ENCODE measurements at places on chromosomes 3 and 15.

- DNase-seq, result no peak
Measured at GRCh38 chr3:76900596-76900995, 139.3 kb upstream of the ROBO2 start.

DNA sequence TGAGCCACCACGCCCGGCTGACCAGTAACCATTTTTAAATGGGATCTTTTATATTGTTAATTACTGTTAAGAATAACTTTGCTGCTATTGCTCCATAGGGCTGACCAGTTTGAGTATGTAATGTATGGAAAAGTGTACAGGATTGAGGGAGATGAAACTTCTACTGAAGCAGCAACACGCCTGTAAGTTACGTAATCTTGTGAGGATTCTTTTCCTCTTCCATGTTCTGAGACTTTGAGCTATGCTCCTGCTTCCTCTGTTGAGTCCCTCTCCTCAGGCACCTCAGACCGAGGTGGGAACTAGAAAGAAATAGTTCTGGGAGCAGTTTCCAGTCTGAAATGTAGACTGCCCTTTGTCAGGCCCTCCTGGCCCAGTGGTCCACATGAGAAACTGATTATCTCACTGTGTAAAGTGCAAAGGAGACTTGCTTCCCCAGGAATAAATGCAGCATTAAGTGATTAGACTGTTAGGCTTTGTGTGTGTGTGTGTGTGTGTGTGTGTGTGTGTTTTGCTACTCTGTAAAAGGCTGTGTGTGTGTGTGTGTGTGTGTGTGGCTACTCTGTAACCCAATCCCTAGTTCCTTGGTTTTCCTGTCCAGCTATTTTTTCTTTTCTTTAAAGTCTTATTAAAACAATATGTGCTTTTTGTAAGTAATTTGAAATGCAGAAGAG lies 5.2 kb downstream of the POLR2H start:
- DNase-seq, result no peak

- DNase-seq, result no peak
Measured at GRCh38 chr15:61910839-61911369, 149.3 kb downstream of the VPS13C start.

- DNase-seq, result no peak
Measured at GRCh38 chr3:89072642-89073041, 34.8 kb upstream of the EPHA3 start.

- no peak for DNase-seq
Measured at GRCh38 chr3:166422556-166422955, 585.3 kb upstream of the BCHE start.

- DNase-seq, result no peak
Measured at GRCh38 chr15:40550341-40551037, 14.4 kb downstream of the CCDC32 start.

GRCh38 chr15:27701956-27702355 lies 397.2 kb downstream of the OCA2 start:
- no peak for DNase-seq

DNA sequence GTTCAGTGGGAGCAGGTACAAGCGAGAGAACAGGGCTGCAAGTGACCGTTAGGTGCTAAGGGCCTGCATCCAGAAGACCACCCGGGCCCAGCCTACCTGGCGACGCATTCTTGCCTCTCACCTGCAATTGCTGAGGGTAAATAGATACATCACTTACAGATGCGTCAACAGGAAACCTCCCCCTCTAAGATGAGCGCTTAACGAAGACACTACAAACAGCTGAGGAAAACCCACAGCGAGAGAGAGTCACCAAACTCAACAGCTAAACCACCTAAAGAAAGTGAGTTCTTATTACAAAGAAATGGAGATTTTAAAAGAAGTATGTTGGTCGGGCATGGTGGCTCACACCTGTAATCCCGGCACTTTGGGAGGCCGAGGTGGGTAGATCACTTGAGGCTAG lies 157.9 kb downstream of the CHSY1 start:
- DNase-seq, result no peak
